IMR-90 (cell line): ENCODE measurements at places on chromosomes 12 and 14.

GRCh38 chr12:94504386-94504785 is 44.7 kb upstream of the CEP83 start:
- no peak for DNase-seq

DNA sequence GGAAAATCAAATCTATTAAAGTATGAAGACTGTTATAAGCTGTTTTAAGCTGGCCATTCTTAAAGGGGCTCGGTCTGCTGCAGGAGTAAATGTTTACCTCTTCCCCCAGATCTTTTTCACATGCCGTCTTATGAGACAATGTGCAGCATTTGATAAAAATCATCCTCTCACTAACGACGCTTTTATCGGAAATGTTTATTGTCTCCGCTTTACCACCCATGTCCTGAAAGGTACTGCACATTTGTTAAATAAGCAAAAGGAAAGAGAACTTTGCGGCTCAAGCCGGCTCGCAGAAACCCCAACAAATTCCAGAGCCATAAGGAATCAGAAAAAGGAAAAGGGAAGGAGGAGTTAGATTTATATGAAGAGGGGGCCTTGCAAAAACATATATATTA is 137.8 kb downstream of the HMGA2 start:
- DNase-seq = no peak

- DNase-seq = no peak
These were observed 54.7 kb upstream of the PLEKHG3 start for GRCh38 chr14:64649383-64649998.

- no peak for DNase-seq
These were observed 130.7 kb downstream of the TMTC2 start for GRCh38 chr12:82817368-82817767.

DNA sequence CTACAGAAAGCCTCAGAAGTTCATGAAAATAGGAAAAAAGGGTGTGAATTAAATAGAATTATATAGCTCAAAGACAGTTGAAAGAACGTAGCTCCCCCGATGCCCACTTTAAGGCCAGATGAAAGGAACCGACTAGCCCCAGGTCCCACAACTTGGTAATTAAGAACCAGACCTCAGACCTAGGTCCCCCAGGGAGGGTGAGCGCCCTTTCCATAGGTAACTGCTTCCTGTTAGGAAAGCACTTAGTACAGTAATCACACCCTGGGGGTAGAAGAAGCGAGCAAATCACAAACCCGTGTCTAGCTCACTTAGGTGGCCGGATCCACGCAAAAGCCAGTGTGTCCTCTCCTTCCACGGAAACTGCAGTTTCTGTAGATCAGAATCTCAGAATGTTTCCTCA is 77.1 kb downstream of the PLXNC1 start:
- no peak for DNase-seq

DNA sequence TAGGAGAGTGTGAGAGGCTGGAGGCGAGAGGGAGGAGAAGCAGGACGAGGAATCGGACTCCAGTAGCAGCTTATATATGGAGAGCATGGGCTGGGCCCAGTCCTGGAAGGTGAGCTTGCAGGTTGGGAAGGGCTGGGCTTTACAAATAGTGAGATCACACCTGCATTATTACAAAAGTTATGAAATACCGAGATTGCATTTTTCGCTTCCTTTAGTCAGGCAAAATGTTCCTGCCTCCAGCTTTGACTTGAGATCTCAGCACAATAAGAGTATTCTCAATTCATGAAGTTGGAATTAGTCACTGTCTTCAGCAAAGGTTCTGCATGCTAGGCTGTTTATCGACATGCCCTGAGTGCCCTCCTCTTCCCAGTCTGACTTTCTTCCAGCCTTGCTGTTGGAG is at the start of gene KRT6B:
Gene KRT6B, minus strand, starts transcription at position 46 of the 400 bp plus-strand sequence. CDS start 68 bp downstream, outside the sequence.
- no peak for DNase-seq

DNA sequence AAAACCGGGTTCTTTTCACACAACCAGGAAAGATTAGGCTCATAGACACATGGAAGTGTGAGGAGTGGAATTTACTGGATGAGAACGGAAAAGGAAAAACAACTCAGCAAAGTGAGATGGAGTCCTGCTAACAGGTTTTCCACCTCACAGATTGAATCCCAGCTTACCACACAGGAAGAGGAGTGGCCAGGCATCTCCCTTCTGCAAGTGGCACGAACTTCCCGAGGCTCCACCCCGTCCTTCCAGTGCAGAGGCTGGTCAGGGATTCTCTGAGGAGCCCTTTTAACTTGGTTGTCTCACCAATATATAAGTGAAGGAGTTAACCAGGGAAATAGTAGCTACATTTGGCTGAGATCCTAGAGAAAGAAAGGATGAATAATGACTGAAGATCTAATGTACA is 102.8 kb downstream of the SCAF11 start:
- no peak for DNase-seq

DNA sequence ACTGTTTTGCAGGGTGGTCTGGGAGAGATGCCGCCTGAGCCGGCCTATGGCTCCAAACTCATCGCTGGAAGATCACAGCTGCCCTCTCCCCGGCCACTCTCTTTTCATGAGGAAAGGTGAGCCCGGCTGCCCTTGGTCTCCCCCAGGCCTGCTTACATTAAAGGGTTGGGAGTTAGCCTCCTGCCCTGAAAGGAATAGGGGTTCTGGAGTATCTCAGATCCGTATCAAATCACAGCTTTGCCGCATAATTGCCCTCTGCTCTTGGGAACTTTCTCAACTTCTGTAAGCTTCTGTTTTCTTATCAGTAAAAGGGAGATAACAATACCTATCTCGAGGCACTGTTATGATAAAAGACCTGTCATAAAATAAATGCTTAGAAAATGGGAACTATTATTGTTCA is 17.6 kb downstream of the PHLDA1 start:
- no peak for DNase-seq

DNA sequence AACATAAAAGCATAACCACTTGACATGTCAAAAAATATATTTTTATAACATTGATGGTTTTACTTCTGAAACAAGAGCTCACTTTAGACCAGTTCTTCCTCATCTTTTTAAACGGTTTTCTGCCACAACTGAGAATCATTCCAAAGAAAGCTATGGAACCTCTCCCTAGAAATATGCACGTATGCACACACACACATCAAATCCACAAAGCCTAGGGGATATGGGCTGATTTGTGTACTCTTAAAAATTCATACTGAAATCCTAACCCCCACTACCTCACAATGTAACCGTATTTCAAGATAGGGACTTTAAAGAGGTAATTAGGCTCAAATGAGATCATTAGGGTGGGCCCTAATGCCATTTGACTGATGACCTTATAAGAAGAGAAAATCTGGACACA is 19.3 kb downstream of the TMCC3 start:
- DNase-seq = no peak

GRCh38 chr12:5768581-5769196 is 176.4 kb downstream of the ANO2 start:
- no peak for DNase-seq

- DNase-seq = no peak
These were observed 22.7 kb upstream of the NUAK1 start for GRCh38 chr12:106161491-106161890.

GRCh38 chr12:110431957-110432587 is 18.1 kb downstream of the ARPC3 start:
- no peak for DNase-seq

DNA sequence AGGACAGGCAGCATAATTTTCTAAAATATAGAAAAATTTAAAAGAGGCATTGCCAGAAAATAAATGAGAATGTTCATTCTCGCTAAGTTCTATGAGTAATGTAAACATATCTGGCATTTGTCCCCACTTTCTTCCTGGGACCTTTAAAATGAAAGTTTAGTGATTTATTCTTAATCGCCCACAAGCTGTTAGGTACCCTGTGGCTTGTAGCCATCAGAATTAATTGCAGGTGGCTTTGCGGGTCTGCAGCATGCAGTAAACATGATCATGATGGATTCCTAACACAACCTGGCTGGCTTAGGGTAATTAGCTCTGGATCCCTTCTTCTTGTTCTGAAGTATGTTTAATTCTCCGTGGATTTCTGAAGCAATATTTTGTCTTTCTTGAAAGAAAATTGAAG is 103.5 kb upstream of the FRMD6 start:
- DNase-seq = no peak

GRCh38 chr12:57280211-57281062 is 29.4 kb upstream of the STAC3 start:
- DNase-seq = peak; percentile 99

GRCh38 chr12:131783915-131784541 is 44.2 kb upstream of the MMP17 start:
- DNase-seq = peak; percentile 86

- no peak for DNase-seq
These were observed 197.7 kb upstream of the STXBP6 start for GRCh38 chr14:25247609-25248008.

DNA sequence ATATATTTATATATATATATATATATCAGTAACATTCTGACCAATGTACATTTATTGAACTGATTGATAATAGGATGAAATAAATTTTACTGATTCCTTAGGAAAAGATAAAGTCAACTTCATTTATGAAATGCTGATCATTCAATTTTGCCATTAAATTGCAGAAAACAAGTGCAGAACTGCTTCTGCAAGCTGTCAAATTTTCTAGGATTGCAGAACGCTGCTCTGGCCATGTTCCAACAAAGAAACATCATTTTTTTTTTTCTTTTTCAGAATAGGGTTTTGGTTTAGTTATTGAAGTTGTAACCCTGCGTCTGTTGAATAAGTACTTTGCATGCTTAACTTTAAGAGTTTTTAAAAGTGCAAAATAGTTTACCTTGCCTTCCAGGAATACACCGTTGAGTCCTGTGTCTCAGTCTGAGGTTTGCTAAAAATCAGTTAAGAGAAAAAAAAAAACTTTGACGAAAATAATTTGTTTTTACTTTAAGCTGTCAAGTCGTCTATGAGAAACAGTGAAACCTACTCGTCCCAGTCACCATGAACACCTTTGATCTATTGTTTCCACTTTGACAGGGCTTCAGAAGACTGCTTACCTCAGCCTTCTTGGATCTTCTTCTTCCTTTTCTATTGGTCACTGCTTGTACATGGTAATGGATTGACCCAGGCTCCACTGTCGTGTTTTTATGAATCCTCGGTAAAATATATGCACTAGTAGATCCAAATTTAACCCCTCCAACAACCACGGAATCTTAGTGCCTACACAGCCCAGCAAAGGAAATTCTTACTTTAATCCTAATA is at the start of gene KERA:
Gene KERA, minus strand, starts transcription at position 657 of the 798 bp plus-strand sequence. CDS start 1,743 bp downstream, outside the sequence.
- DNase-seq = no peak

DNA sequence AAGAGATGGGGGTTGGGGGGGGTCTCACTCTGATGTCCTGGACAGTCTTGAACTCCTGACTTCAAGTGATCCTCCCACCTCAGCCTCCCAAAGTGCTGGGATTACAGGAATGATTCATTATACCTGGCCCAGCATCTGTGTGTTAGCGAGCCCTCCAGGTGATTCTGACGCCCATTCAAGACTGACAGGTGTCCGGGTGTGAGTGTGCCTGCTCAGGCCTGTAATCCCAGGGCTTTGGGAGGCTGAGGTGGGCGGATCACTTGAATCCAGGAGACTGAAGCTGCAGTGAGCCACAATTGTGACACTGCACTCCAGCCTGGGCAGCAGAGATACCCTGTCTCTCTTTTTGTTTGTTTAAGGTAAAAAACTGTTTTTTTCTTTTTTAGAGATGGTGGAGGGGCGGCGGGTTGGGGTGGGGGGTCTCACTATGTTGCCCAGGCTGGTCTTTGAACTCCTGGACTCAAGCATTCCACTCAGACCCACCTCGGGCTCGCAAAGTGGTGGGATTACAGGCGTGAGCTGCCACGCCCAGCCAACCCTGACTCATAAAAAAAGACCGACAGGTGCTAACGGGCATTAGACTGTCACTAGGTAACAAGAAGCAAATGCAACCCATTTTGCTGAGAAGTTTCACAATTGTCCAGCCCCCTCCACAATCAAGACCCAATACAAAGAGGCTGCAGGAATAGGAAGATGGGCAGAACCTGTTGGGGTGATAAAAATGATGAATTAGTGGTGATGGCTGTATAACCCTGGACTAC is 4.7 kb downstream of the VSIG10 start:
- no peak for DNase-seq

GRCh38 chr14:52046376-52046917 is 22.4 kb downstream of the NID2 start:
- DNase-seq = peak; percentile 34

GRCh38 chr12:52055731-52056711 is 4.8 kb downstream of the NR4A1 start:
- DNase-seq = peak; percentile 56

DNA sequence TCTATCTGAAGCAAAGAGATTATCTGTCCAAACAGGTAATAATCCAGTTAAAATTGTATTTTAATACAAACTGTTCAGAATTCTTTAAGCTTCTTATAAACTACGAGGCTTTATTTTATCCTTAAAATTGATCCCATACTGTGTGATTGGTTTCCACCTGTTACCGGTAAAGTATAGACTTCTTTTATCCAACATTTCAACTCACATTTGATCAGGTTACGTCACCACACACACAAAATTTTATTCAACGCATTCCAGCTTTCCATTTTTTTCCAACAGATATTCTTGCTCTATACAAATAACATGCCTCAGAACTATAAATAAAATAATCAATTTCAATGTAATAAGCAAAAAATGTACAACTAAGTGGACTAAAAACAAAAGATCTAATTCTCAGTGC is 4.5 kb downstream of the NOVA1 start:
- DNase-seq = no peak

- DNase-seq = no peak
These were observed 2.0 kb downstream of the SLC7A8 start for GRCh38 chr14:23181453-23181852.

- peak; percentile 98 for DNase-seq
These were observed 8.4 kb downstream of the GPRC5A start for GRCh38 chr12:12899530-12900380.

DNA sequence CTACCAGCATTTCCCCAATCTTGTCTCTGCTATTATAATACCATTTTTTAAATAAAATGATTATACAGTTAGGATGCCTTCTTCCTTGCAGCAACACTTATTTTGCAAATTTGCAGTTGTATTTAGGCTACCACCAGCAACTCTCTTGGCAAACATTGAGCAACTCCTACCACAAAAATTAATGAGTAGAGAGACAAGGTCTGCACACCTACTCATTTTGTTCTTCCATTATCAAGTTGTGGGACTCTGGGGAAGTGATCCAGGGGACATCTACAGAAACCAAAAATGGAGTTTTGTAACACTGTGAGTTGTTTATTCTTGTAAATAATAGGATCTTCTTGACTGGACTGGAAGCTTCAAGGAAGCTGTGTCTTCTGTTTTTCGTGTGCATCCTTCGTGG is 38.6 kb downstream of the DGLUCY start:
- DNase-seq = no peak

DNA sequence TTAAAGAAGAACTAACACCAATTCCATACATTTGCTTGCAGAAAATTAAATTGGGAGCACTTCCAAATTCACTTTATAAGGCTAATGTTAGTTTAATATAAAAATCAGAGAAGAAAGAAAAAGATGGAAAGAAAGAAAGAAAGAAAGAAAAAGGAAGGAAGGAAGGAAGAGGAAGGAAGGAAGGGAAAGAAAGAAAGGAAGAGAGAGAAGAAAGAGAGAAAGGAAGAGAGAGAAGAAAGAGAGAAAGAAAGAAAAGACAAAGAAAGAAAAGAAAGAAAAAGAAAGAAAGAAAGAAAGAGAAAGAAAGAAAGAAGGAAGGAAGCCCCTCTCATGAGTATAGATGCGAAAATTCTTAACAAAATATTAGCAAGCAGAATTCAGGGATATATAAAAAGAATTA is 267.7 kb downstream of the RPAP3 start:
- no peak for DNase-seq

- DNase-seq = no peak
These were observed 39.8 kb downstream of the DACT1 start for GRCh38 chr14:58677517-58677916.

GRCh38 chr12:102939670-102940222 is 17.7 kb upstream of the ASCL1 start:
- DNase-seq = no peak

- DNase-seq = no peak
These were observed 1089.3 kb downstream of the SLC16A7 start for GRCh38 chr12:60684988-60685655.
